ENCODE measurements at places on chromosomes 7 and 10.

DNA sequence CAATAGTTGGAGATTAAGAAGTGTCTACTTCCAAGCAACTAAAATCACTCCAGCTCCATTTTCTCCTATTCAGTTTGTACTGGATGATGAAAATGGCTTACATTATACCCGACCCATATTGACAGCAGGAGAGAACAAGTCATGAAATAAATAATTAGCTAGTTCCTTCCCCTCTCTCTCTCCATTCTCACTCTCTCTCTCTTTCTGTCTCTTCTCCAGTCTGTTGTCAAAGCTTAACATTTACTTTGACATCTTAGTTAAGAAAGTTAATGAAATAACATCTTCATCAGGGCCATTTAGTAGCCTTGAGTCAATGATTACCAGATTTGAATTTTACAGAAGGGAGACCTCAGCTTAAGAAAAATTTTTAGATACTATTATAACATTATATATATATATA, 138.5 kb downstream of the ARID5B start:
- no peak for DNase-seq

- no peak for DNase-seq
These were observed 31.5 kb downstream of the BTAF1 start for GRCh38 chr10:91955114-91955513.

GRCh38 chr7:70707823-70708243, 424.1 kb upstream of the GALNT17 start:
- no peak for DNase-seq

GRCh38 chr10:76643511-76643911, 994.1 kb downstream of the KCNMA1 start:
- DNase-seq: no peak

DNA sequence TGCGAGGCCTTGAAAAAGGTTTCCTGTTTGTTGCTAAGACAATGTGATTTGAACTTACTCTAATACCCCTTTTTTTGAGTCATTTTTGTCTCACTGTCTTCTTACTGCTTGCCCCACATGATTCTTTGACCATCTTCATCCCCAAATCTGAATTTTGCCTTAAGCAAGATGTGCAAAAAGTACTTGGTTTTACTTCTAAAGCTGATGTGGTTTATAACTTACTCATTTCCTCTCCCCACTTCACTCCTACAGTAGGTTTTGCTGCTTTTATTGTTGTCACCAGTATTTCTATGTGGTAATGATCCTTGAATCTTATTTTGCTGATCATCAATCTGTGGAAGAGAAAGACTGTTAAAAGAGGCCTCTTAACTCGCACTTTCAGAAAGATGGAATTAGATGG, 396.4 kb downstream of the SDK1 start:
- DNase-seq: no peak

Measured in stimulated activated naive CD4-positive, alpha-beta T cell treated with Interleukin-2 at 50 U/mL for 16 hours (primary cell).